CD4-positive, alpha-beta T cell treated with Interleukin-4 for 4 hours (primary cell): ENCODE measurements at places on chromosomes 7 and 10.

DNA sequence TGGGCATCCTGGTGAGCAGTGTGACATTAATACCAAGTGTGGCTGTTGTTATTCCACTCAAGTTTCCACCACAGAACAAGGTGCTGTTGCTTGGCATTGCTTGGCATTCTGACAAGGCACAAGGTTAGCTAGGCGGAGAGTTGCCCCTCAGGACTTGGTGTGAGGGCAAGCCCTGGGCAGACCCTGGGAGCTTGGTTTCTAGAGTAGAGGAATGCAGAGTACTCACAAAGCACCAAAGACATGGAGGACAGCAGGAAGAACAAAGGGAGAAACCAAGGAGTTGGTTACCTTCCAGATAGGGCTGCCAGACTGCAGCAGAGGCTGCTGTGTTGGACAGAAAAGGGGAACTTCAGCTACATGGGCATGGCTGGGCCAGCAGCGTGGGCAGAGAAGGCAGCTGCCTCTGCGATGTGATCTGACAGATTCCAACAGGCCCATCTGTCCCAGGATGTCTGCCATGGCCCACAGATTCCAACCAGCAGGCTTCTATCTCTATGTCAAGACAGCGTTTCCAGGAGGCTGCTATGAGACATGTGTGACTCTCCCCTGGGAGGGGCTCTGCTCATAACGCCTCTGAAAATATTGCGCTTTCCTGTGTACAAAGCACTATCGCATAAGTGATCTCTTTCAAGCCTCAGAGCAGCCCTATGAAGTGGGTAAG lies 1.8 kb downstream of the GOLGA7B start:
- peak; percentile 46 for DNase-seq

GRCh38 chr7:131554880-131555516 lies 1.4 kb downstream of the PODXL start:
- DNase-seq, result no peak

DNA sequence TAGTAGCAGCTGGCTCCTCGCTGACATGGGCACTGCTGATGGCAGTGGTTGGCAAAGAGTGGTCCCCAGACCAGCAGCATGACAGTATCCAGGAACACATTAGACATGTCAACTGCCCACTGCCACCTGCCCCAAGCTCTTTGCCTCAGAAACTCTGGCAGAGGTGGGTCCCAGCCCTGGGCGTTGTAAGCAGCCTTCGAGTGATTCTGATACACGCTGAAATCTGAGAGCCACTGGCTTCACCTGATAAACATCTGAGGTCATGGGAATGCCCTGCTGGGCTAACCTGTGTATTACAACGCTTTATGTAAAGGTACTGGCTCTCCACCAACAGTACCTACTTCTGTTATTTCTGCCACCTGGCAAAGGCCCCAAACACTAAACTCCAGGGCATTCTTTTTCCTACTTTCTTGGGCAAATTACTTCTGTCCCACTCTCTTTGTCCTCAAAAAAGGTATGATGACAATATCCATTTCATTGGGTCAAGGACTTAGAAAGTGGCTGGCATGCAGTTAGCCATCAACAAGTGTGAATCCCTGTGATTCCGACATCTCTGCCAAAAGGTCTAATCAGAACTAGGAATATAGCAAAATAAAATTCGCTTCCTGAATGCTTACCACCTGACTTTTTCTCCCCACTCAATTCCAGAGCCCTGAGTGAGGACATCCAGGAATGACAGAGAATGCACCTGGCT lies 9.2 kb downstream of the SGMS1 start:
- DNase-seq, result no peak

DNA sequence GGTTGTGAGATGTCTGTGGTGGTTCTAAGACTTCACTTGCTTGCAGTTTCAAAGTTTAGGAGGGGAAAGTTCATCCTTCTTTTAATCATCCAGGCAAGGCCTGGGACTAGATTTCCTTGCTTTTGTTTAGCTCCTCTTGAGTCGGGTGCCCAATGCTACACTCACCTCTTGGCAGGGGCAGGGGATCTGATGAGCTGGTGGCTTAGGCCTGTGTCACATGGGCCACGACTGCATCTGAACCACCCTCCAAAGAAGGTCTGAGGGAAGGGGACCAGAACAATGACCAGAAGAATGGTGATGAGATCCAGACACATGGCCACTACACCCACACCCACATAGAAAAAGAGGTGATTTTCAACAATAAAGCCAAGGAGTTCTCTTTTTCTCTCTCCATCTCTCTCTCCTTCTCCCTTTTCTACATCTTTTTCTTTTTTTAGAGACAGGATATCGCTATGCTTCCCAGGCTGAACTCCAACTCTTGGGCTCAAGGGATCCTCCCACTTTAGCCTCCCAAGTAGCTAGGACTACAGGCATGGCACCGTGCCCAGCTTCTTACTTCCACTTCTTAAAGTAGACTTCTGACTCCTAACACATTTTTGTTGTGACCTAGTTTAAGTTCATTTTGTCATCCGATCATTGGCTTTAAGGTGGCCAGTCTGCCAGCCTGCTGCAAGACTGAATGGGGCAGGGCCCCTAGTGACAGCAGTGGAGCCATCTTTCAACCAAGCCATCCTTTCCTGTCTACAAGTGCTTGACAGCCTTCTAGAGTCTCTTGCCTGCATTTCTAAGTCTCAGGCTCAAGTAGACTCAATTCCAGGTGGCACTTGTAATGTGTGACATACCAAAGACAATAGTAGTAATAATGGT lies 350.9 kb downstream of the RNLS start:
- DNase-seq, result no peak

- no peak for DNase-seq
Measured at GRCh38 chr7:157769526-157770215, 432.9 kb downstream of the DNAJB6 start.

GRCh38 chr7:135147341-135147898 lies 452 bp upstream of the TMEM140 start:
- DNase-seq, result peak; percentile 33

DNA sequence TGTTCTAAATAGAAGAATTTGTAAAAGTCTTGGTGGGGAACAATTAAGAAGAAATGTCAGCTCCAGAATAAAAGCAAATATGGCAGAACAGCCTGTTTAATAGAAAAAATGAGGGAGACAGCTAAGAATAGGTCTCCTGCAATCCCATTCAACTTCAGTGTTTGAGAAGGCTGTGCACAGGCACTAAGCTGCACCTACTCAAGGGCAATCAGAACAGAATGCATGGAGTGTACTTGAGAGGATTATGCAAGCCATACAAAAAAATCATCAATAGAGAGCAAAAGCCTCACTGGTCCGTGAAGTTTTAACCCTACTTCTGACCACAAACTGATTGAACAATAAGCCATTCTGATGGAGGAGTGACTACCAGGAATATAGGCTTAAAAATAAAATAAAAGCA lies 690.7 kb upstream of the PCDH15 start:
- DNase-seq, result no peak
